LHCN-M2 (cell line): ENCODE measurements at places on chromosomes 6 and 20.

DNA sequence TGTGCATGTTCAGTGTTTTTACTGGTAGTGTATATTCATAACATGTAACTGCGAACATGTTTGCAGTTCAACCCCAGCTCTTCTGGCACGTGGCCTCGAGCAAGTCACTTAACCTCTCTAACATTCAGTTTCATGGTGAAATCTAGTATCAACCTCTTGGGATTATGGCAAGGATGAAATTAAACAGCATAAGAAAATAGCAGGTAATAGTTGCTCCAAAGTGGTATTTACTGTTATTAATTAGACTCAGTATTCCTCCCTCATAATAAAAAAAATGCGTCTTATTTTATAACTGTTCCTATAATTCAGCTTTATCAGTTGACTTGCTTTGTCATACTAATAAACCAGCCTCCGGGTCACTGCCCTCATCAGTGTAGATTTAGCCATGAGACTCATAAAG lies 15.0 kb downstream of the FAM184A start:
- no peak for DNase-seq

DNA sequence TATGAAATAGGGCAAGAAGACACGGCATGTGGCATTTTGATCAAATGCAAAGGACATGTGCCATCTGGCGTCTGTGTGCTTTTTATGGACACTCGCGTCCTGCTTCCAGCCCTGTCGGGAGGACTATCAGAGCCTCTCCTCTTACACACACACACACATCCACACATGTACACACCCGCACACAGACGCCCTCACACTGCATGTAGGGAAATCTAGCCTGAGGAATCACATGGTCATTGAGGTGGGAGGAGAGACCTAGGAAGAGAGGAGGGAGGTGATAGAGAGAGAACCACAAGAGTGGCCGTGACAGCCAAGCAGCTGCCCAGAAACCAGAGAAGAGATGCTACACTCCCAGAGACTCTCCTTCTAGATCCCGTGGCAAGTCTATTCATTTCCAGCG lies 105.9 kb upstream of the CDYL start:
- no peak for DNase-seq

- no peak for DNase-seq
Observed at GRCh38 chr20:58715391-58715800, 22.8 kb downstream of the NPEPL1 start.

DNA sequence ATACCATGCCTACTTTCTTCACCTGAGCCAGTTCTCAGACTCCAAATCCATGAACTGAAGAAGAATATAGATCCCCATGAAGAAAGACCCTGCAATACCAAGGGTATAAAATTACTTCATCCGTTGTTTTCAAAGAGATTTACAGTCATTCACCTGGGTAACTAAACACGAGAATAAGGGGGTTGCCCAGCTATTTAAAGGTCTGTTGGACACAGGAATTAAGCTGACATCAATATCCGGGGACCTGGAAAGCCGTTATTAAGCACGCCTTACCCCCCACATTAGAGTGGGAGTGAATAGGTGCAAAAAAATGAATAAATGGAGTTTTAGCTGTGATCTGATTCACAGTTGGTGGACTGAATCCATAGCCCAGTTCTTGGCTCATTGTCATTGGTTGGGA lies 28.9 kb downstream of the CLVS2 start:
- DNase-seq, result no peak

DNA sequence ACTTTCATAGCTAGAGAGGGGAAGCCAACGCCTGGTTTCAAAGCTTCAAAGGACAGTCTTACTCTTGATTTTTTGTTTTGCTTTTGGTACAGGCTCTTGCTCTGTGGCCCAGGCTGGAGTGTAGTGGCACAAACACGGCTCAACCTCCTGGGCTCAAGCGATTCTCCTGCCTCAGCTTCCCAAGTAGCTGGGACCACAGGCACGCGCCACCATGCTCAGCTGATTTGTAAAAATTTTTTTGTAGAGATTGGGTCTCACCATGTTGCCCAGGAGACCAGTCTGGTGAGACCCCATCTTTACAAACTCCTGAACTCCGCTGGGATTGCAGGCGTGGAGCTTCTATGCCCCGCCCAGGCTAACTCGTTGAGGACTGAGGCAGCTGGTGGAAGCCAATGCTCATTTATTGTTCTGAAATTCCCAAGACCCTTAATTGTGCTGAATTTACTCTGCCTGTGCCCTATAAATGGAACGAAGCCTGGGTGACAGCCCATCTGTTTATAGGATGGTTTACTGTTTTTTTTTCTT lies 18.0 kb downstream of the SRSF3 start:
- no peak for DNase-seq
